ENCODE measurements at places on chromosomes 5 and 9.

DNA sequence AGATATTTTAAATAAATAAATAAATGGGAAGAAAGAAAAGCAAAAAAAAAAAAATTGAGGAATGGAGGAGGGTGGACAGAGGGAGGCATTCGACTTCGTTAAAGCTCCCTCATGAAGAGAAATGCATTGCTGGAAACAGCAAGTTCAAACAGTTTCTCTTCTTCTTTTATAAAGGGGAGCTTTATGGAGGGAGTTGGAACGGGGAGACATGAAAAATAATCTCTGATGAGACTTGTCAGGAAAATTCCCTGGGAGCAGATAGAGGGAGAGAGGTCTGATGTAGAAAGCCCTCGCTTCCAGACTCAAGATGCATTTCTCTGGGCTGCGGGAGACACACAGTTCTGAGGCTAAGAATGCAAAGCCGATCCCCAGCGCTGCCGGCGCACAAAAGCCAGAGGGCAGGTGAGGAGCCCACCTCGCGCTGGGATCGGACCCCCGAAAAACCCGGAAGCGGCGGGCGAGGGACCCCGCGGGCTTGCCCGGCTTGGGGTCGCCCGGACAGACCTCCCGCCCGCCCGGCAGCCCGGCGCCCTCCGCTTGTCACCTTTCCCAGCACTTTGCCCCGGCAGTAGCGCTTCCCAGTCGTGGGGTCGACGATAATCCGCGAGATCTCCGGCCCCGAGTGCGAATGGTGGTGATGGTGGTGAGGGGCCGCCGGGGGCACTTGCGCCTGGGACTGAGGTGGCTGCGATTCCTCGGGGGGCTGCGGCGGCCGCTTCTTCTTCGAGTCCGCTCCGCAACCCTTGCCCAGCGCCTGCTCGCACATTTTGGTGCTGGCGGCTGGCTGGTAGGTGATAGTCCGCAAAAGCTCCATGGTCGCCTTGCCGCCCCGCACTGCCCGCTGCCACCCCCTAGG, 512 bp downstream of the PLK2 start:
- DNase-seq: peak; percentile 10

DNA sequence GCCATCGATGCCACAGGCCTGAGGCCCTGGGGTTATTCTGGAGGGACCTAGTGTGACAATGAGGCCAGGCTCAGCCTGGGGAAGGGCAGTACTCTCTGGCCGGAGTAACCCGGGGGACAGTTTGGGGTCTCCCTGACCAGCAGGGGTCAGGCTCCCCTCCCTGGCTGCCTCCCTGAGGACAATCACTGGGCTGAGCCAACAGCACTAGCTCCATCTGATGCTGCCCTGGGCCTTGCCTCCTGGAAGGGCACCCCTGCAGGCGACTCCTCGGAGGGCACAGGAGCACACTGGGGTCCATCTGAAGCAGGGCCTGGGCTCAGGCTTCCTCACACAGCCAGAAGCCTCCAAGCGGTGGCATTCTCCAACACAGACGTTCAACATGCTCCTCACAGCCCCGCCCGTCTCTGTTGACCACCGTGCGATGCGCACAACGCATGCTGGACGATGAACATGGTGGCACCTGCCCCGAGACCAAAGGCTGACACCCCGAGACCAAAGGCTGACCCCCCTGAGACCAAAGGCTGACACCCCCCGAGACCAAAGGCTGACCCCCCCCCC, 68.3 kb downstream of the ADAMTS2 start:
- no peak for DNase-seq

DNA sequence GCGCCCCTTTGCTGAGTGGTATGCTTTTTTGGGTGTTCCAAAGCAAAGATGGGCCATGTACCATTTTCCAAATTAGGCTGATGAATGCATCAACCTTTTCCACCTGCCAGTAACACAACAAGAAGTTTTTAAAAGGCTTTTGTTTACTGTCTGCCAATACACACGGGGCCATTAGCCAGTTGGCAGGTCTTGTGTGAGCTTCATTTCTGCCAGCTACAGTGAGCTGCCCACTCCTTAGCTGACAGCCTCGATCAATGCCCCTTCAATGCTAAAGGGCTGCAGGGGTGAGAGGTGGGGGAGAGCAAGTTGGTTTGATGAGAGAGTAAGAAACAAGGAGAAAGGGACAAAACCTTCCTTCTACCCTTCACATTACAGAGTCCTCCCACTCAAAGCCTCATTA, 128.7 kb downstream of the C5orf15 start:
- no peak for DNase-seq

DNA sequence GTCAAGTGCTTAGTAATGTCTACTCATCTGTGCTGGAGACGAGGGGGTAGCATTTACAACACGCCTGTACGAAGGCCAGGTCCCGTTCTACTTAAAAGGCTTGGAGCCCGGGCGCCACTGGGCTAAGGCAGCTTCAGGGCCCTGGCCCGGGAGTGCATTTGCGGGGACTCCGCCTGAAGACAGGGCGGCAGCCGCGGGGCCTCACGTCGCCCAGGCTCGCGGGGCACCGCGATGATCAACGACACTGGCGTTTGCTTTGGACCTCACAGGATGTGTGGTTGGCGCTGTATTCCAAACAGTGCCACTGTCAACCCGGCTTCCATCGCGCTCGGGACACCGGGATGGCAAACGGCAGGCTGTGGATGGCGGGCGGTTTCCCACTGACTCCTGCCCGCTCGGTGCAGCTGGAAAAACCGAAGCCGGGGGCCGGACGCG, 1.1 kb upstream of the TENT4A start:
- DNase-seq: peak; percentile 22

DNA sequence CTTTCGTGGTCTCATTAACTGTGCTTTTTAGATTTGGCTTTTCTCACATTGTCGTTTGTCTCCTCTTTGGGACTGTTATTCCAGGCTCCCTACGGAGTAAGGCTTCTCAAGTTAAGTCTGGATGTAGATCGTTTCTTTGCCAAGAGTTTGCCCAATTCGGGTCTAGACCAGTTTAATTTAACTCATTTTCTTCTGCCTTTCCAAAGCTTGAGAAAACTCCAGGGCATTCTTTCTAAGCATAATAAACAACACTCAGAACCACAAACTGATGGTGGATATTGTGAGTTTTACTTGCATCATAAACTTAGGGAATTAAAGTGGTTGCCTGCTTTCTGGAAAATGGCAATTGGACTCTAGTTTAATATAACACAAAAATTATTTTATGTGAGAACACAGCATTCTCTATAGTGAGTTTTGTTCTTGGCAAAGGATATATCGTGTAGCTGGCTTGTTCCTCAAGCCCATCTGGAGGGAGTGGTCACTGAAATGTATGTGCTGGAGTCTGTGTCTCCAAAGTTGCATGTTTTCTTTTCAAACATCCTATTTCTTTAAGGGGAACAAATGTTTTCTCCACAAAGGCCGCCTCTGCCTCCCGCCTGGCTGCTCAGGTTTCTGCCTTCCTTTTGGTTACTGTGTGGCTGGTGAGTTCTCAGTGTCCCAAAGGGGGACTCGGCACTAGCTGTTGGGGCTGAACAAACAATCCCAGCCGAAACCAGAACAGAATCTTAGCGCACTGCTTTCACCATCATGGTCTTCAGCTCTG, 211.3 kb upstream of the FBN2 start:
- no peak for DNase-seq

GRCh38 chr5:16467363-16468219, 2.0 kb upstream of the ZNF622 start:
- DNase-seq: no peak

GRCh38 chr5:90983711-90984124, 399.4 kb downstream of the ARRDC3 start:
- no peak for DNase-seq

GRCh38 chr9:68457803-68458202, 82.9 kb downstream of the TMEM252 start:
- DNase-seq: no peak

GRCh38 chr5:175443514-175444059, 395 bp downstream of the DRD1 start:
- DNase-seq: no peak

- DNase-seq: no peak
Observed at GRCh38 chr5:123452401-123452800, 29.2 kb upstream of the CEP120 start.

DNA sequence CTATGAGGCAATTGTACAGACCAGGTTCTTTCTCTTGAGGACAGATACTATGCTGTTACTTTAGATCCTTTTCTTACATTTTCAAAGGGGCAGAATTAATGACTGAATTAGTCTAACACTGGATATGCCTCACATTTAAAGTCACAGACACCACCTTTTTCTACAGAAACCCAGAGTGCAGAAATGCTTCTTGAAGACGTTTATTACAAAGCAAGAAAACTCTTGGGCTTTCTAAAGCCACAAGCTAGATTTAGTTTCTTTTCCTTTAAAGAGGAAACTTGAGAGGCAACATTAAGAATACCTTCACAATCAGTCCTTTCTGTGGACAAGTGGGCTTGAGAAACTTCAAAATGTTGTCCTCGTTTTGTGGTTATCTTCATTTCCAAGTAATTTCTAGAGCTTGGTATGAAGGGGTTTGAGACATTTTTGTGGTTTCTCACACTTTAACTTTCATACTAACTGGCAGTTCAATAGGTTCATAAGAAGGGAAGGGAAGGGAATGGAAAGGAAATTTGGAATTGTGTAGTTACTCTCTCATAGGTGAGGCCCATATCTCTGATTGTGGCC, 527.4 kb downstream of the RASEF start:
- DNase-seq: no peak

DNA sequence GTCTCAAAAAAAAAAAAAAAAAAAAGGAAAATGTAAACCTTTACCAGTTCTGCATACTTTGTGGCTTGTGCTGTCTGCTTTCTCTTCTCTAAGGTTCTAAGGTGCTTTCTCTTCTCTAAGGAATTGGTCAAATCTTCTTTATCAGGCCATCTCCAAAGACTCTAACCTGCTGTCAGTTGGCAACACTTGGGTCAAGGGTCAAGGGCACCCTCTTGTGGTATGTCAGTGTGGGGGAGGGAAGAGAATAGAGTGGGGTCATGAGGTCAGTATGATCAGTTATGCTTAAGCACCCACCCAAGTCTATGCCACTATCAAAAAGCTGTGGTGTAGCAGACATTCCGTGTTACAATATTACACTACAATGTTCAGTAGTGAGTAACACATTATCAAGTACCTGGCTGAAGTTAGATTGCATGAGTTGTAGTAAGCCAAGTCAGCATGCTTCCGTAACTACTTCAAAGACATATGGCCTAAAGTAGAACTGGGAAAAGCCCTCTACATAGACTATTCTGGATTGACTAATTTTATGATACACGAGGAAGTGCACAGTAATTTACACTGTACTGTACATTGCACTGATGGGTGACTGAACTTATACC, 25.0 kb upstream of the CCL28 start:
- no peak for DNase-seq

- DNase-seq: no peak
Observed at GRCh38 chr9:126096340-126096739, 230.3 kb upstream of the MVB12B start.
